ENCODE measurements at places on chromosomes 7 and 10. TPM values are rescaled to one million over a fixed set of nuclear protein-coding genes. Genes with fewer than 3 reads are reported as not detected.
A peak's percentile ranks its signal among the peaks of the same experiment; 100 is the strongest.

DNA sequence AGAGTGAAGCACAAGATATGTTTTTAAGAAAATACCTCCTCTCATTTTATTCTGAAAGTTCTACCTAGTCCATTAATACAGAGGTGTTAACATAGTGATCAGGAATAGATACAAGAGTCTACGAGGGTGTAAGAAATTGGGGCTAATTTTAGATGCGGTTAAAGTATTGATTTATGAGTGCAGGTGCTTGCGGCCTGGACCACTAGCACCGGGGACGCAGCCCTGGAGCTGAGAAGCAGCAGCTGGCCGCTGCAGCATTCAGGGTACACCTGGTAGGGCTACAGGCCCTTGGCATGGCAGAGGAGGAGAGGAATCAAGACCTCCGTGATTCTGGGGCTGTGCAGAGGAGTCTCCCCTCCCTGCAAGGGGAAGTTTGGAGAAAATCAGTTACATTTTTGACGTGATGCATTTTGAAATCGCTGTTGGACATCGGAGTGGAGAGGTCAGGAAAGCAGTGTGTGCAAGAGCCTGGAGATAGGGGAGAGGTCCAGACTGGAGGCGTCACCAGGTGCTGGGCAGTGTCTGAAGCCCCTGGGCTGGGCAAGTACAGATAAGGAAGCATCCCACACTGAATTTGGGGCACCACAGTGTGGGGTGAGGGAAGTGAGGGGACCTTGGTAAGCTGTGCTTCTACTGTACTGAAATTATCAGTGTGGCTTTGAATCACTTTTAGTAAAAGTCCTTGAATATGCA lies 112.3 kb downstream of the VWC2 start:
- no peak for DNase-seq

DNA sequence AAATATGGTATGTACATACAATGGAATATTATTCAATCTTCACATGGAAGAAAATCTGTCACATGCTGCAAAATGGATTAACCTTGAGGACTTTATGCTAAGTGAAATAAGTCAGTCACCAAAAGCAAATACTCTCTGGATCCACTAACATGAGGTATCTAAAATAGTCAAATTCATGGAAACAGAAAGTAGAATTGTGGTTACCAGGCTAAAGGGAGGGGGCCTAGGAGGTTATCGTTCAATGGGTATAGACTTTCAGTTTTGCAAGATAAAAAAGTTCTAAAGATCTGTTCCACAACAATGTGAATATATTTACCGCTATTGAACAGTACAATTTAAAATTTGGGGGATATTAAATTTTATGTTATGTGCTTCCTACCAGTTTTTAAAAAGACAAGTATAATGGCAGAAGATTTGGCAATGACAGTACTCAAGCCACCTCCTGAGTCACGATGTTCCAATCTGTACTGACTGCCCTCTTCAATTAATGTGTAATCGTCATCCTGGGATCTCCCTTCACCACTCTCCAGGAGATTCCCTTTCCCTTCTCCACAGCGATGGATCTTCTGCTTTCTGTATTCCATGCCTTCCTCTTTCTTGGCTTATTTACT lies 32.3 kb upstream of the IL6 start:
- no peak for DNase-seq

- DNase-seq = no peak
Measured at GRCh38 chr10:34911661-34912205, 96.6 kb upstream of the PARD3 start.

DNA sequence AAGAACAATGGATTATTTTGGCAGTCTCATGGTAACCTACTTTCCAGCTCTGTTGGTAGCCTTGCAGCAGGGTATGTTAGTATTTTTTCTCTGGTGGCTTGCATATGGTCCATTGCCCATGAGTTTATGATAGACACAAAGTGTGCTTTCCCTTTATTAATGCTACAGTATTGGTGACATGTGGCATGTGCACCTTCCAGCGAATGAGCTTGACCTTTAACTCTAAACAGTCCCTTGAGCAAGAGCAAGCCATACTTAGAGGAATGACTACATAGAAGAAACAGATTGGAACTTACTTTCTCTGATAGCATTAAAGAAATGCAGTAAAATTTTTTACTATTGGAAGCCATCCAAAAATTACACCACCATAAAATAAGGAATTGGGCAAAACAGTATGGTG lies 73.9 kb downstream of the VTI1A start:
- no peak for DNase-seq

GRCh38 chr10:103838070-103838395 lies 17.3 kb downstream of the SH3PXD2A start:
- DNase-seq = no peak

DNA sequence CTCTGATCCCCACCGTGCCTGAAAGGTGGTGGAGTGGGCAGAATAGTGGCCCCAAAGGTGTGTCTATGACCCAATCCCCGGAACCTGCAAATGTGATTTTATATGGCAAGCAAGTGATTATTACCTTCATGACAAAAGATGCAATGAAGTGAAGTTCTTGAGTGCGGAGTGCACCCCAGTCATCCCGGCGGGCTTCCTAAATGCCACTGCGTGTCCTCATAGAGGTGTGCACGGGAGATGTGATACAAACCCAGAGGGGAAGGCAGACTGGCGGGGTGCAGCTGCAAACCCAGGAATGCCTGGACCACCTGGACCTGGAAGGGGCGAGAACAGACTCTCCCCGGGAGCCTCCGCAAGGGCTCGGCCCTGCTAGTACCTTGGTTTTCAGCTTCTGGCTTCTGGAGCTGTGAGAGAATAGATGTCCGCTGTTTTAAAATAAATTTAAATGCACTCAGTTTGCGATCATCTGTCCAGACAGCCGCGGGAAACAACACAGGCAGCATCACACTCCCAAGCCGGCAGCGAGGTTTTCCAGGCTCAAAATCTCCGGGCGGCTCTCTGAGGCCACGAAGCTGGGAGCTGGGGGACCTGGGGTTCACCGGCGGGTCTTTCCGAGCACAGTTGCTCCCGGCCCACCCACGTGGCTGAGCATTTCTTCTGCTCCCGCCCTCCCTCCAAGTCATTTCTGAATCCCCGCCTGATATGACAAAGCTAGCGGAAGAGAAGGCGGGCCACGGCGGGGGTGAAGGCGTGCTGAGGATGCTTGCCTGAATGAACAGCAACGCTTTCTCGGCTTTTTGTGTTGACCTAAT lies 50.4 kb upstream of the EBF3 start:
- no peak for DNase-seq

- DNase-seq = peak; percentile 51
Measured at GRCh38 chr7:139043823-139044812, 8.3 kb upstream of the ZC3HAV1L start.

GRCh38 chr7:122269241-122269640 lies 35.3 kb downstream of the FEZF1 start:
- no peak for DNase-seq

DNA sequence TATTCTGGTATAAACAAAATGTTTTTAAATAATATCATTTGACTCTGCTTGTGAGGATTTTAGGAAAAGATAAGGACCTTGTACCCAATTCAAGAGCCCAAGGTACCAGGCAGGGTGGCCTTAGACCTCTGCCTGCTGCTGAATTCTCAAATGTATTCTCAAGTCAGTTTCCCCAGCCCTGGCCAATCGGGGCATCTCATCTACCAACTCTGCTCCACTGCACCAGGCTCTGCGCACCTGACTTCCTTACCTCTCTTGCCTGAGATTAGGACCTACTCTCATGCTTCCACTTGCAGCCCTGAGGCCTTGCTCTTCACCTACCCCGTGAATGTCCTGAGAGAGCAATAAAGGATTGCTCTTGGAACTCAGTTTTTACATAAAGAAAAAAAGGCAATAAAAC lies 69.6 kb upstream of the EZH2 start:
- DNase-seq = no peak

GRCh38 chr10:69801434-69802315 lies at the start of gene COL13A1:
COL13A1 (plus strand) TSS chr10:69801906; CDS start chr10:69802424, 518 bp downstream.
- peak; percentile 66 for DNase-seq

- no peak for DNase-seq
Measured at GRCh38 chr10:30680908-30681307, 51.4 kb upstream of the LYZL2 start.

DNA sequence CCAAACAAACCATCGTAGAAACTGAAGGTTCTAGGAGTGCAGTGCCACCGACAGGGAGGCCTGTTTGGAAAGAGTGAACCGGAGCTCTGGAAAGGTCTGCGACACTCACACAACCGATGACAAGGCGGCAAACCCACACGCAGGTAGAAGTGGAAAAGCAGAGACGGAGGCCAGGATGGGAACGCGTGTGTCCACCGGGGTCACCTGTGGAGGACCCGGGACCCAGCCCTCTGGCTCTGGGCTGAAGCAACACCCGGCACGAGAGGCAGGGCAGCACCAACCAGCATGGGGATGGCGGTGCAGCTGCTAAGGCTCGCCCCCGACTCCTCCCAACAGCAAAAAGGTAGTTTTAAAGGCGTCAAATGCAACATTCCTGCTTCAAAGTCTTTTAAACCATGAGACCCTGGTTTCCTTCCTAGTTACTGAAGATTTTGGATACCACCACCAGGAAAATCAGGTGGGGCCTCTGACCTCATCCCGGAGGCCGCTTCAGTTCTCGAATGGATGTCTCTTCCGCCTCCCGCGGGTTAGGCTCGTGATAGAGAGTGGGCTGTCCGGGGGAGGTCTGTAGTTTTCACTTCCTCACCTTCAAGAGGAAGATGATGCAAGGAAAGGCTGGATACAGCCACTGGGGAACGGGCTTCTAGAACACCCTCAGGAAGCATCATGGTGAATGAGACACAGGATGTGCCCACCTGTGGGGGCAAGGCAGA lies 115.5 kb downstream of the SMURF1 start:
- no peak for DNase-seq

- DNase-seq = peak; percentile 90
Measured at GRCh38 chr10:90197766-90198165, 496.4 kb downstream of the KIF20B start.

DNA sequence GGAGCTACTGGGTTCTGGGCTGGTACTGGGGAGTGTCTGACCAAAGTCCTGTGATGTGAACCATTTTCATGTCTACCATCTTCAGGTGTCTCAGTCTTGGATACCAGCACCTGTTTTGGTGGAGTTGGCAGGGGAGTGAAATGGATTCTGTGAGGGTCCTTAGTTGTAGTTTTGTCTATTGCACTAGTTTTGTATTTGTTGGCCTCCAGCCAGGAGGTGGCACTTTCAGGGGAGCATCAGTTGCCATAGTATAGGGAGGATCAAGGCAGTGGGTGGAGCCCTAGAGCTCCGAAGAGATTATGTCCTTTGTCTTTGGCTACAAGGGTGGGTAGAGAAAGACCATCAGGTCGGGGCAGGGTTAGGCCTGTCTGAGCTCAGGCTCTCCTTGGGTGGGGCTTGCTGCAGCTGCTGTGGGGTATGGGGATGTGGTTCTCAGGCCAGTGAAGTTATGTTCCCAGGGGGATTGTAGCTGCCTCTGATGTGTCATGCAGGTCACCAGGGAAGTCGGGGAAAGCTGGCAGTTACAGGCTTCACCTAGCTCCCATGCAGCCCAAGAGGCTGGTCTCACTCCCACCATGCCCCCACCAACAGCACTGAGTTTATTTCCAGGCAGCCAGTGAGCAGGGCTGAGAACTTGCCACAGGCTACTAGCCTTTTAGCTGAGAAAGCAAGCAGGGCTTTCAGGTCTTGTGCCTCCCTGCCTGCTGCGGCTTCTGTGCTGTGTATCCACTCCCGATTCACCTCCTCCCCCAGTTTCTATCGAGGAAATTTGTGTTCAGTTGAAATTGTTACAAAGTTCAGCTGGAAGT lies 153.1 kb downstream of the ZNF365 start:
- DNase-seq = no peak

DNA sequence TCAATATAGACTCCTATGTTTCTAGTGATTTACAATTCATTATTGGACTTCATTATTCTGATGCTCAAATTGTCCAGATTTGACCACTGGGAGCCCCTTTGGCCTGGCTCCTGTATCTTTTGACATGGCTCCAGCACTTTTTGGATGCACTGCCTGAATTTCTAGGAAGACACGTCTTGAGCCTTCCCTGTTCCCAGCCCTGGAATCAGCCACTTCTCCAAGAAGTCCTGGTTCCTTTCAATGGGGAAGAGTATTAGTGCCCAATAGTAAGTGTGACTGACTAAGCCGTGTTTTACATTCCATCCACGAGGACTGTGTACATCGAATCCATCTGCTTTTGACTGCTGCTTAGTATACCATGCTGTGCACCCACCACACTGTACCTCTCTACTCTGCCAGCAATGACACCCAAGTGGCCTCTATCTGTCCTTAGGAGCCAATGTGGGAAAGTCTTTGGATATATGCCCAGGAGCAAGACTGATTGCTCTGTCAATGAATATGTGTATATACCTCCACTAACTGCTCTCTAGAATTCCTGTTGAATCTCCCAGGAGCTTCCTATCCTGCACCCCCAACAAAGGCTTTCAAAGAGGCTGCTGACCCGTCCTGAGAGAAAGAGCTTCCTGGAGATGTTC lies 23.2 kb upstream of the NPFFR1 start:
- no peak for DNase-seq

DNA sequence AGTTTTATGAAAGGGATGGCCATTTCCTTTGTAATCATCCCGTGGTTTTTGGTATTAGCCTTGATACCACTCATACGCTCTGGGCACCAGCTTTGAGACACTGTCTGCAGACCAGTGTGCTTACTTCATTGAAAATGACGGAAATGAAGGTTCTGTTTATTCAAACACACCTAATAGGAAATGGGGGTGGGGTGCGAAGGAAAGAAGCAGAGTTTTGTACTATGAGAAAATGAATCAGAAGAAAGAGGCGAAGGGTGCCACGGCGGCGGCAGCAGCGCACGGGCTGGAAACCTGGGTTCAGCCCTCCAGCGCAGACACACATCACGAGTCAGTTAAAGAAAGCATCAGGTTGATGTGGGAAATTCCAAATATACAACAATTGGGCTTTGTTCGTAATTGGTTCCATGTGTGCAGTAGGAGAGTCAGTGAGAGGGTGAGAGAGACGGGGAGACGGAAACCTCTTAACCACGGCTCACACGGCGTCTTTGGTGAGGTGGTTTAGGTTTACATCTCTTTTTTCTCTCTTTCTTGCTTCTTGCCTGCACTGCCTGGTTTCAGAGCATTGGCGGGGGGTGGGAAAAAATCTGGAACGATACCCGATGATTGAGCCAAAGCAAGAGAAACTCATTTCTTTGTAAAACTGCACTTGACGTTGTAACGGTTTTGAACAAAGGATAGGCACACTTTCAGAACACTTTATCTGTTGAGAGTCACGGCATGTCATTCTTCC lies 321.2 kb downstream of the FRMD4A start:
- DNase-seq = peak; percentile 63

GRCh38 chr10:44581996-44582395 lies 197.1 kb upstream of the CXCL12 start:
- no peak for DNase-seq

- DNase-seq = no peak
Measured at GRCh38 chr7:134818613-134819345, 39.3 kb downstream of the CALD1 start.

GRCh38 chr10:24720096-24720495 lies 3.6 kb downstream of the ARHGAP21 start:
- no peak for DNase-seq

GRCh38 chr7:142974626-142975025 lies 12.5 kb upstream of the KEL start:
- no peak for DNase-seq

The CELF2 gene
- total RNA-seq = 2.1 TPM

The CALML5 gene
- 0.79 TPM for total RNA-seq

The HOXA3 gene
- not detected for total RNA-seq

The MKI67 gene
- total RNA-seq = 0.26 TPM

The C10orf95 gene
- 2.9 TPM for total RNA-seq

The ZNF804B gene
- total RNA-seq = not detected

The TAS2R5 gene
- 3.9 TPM for total RNA-seq

The COL13A1 gene
- total RNA-seq = not detected
